ENCODE measurements at places on chromosomes 4 and X.

GRCh38 chr4:180106122-180106521, 2137.1 kb upstream of the TENM3 start:
- no peak for DNase-seq

GRCh38 chr4:168541266-168541953, 44.6 kb downstream of the PALLD start:
- no peak for DNase-seq

- no peak for DNase-seq
Observed at GRCh38 chrX:105755109-105755508, 67.2 kb upstream of the NRK start.

DNA sequence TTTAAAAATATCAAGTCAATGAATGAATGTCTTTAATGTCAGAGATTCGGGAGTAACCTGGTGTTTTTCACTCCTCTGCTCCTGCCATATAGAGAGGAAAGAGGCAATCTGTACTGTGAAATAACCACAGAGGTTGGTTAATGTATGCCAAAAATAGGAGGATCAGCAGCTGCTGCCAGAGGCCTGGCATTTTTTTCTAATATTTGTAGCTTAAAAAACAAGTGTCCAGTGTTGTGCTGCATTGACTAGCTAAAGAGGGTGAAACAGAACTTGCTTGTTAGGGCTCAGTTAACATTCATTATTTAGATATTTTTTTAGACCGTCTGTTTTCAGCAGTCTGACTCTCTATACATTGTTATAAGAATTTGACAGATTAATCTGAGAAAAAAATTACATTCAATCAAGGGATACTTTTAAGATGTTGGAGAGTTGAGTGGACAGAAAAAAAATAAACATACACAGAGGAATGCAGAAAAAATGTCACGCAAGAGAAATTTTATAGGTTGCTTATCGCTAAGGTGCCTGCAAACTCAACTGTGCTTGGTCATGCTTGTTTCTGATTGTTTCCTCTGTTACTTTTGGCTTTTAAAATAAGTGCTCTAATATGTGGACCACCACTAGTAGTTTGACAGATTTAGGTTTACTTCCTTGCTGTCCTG, 392.3 kb upstream of the GALNT7 start:
- no peak for DNase-seq

GRCh38 chr4:25320773-25321172, 8.2 kb downstream of the ZCCHC4 start:
- no peak for DNase-seq

- no peak for DNase-seq
Observed at GRCh38 chr4:970046-970745, 3.2 kb downstream of the DGKQ start.

GRCh38 chr4:134313591-134313990, 112.0 kb upstream of the PABPC4L start:
- no peak for DNase-seq

DNA sequence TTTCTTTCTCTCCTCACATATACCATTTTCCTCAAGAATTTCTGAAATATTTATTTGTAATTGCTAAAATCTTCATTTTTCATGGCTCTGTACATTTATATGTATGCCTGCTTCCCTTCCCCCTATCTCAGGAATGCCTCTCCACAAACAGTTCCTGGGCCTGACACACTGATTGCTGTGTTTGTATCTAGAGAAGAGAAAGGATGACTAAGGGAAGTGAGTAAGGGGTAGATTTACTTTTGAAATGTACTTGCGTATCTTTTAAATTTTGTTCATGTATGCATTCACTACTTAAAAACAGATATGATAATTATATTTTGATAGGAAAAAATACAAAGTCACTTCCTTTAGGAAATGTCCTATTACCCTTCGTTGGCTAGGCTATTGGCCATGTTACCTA, 790.8 kb downstream of the PCDH18 start:
- no peak for DNase-seq

- no peak for DNase-seq
Observed at GRCh38 chr4:123495530-123495929, 98.9 kb downstream of the SPRY1 start.

All from activated CD4-positive, CD25-positive, alpha-beta regulatory T cell (primary cell).